ENCODE measurements at places on chromosomes 4 and X.

- DNase-seq = no peak
These were observed 764.1 kb upstream of the TENM3 start for GRCh38 chr4:181479141-181479540.

DNA sequence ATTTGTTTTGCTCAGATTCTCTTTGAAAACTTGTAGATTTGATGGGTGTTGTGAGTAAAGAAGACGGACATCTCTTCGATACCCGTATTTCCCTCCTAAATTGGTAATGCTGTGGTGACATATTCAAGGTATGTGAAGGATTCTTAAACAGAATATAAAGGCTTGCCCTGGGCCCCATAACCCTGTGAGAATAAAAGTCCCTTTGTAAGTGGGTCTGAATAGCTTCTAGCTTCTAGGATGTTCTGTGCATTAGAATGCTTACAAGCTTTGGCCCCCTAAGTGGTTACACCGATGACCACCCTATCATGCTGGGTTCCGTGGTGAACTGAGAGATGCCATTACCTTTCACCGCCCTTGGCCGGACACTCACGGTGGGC is 574 bp upstream of the MOB1B start:
- DNase-seq = peak; percentile 18

DNA sequence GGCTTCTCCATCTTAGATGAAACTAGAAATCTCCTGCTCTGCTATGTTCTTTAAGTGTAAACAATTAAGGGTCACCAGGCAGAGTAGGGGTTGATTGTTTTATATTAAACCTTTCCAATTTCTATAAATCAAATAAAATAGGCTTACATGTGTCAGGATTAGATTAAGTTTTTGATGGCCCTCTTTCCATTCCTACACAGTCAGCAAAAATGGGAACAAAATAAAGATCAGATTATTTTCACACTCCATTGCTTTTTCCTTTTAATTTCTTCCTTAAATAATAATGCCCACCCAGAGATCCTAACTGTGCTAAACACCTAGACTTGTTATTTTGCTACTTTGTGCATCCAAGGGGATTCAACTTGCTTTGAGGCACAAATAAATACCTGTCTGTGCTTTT is 381.4 kb upstream of the MAGEB16 start:
- DNase-seq = no peak

GRCh38 chr4:89765966-89766365 is 71.0 kb downstream of the SNCA start:
- peak; percentile 26 for DNase-seq

DNA sequence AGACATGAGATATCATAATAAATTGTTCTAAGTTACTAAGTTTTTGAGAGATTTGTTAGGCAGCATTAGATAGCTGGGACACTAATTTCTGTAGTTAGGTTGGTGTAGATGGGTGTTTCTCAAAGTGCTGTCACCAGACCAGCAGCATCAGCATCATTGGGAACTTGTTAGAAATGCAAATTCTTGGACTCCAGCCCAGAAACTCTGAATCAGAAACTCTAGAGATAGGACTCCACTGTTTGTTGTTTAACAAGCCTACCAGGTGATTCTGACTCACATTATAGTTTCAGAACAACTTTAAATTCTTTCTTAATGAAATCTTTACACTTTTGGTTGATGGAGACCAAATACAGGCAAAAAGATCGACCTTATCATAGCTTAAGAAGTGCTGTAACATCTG is 173.7 kb downstream of the PABPC4L start:
- peak; percentile 83 for DNase-seq
